ENCODE measurements at places on chromosomes 4 and X. TPM values are rescaled to one million over a fixed set of nuclear protein-coding genes. Genes with fewer than 3 reads are reported as not detected.

FGFR3 gene
- polyA plus RNA-seq, result 0.11 TPM

GASK1B gene
- polyA plus RNA-seq, result 51.6 TPM

STOX2 gene
- polyA plus RNA-seq, result 3.3 TPM

HTR2C gene
- not detected for polyA plus RNA-seq

FOXR2 gene
- not detected for polyA plus RNA-seq

DNA sequence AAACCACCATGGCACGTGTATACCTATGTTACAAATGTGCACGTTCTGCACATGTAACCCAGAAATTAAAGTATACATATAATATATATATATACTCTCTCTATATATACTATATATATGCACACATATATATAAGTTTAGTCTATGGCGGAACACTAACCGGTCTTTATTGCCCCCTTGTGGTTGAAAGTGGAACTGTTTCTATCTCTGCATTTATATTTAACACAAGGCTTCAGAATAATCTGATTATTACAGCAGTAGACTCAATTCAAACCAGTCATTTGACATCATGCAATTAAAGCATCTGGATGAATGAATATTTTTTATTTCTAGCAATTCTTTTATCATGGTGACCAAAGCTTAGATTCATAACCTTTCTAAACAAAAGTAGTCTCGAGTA is 14.6 kb downstream of the RAB9B start:
- no peak for DNase-seq

- DNase-seq, result peak; percentile 87
Measured at GRCh38 chr4:56757821-56758411, 63.6 kb downstream of the SPINK2 start.

GRCh38 chrX:63424063-63424462 is 72.9 kb upstream of the SPIN4 start:
- DNase-seq, result no peak

- DNase-seq, result no peak
Measured at GRCh38 chr4:51884606-51885005, 41.7 kb downstream of the DCUN1D4 start.

Data from fibroblast of lung (primary cell).